ENCODE measurements at places on chromosomes 1 and 21. TPM values are rescaled to one million over a fixed set of nuclear protein-coding genes. Genes with fewer than 3 reads are reported as not detected.

The NBPF12 gene
- 20.0 TPM for polyA plus RNA-seq

- DNase-seq = no peak
Observed at GRCh38 chr1:241749041-241749944, 97.2 kb downstream of the WDR64 start.

DNA sequence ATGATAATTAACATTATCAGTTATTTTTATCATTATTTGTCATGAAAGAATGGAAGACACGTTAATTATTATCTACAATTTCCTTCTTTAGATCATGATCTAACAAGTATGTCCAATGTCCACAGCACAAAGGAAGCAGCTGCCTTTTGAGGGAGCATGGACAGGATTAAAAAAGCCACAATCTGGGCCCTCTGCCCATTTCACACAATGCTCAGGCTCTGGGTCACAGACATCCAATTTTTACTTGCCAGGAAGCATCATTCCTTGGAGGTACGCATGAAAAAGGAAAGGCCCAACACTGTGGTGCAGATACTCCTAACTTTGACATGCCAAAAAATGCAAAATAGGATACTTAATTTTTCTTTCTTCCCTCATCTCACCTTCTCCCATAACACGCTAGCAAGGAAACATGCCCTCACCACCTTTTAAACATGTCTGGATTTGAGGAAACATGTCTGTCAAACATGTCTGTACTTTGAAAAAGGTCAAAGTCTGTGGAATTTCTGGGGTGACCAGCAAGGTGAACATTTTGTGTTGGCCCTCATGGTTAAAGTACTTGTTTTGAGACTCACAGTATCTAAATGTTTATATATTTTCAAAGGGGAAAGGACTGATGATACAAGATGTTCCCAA, 40.0 kb downstream of the GADD45A start:
- no peak for DNase-seq

The CDA gene
- 6.8 TPM for polyA plus RNA-seq

The PRAMEF1 gene
- polyA plus RNA-seq = not detected

Data from left renal pelvis (tissue), 4 donors.